Activated CD4-positive, alpha-beta T cell treated with anti-CD3 and anti-CD28 coated beads, Interleukin-2, amount 10 ng/mL, durations not matched to agents 24 days and 14 days (primary cell): ENCODE measurements at places on chromosomes 5 and 9. TPM values are rescaled to one million over a fixed set of nuclear protein-coding genes. Genes with fewer than 3 reads are reported as not detected.

GRCh38 chr5:145855763-145856267, 17.0 kb downstream of the GRXCR2 start:
- no peak for DNase-seq
- no peaks in the 10 kb centered on the region for H3K36me3 ChIP-seq
- H3K4me3 ChIP-seq = no peak overlapping the region

GRCh38 chr5:56029457-56029856, 34.7 kb upstream of the IL6ST start:
- H3K36me3 ChIP-seq = no peaks in the 10 kb centered on the region
- peaks cover 6% of the 10 kb centered on the region for H3K4me1 ChIP-seq
- H3K27ac ChIP-seq = no peak overlapping the region
- no peak overlapping the region for H3K4me3 ChIP-seq
- DNase-seq = no peak

DNA sequence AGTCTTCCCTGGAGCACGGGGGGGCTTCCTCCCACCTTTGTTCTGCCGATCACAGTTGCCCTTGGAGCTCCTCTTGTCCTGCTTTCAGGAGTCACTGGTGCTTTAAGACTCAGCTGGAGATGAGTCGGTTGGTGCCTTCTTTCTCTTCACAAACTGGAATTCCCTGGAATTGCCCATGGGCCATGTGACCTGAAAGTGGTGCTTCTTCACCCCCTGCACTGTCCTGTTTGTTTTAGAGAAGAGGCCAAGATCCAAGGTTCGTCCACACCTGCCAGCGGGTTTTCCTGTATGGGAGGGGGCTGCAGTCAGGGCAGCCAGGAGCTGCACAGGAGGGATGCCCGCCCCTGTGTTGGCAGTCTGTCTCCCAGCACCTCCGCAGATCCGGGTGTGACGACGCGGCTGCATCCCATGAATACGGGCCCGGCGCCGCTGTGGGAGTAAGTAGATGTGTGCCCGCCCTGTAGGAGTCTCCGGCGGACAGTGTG, 9.5 kb upstream of the MRPS2 start:
- no peak overlapping the region for H3K4me3 ChIP-seq
- no peaks in the 10 kb centered on the region for H3K36me3 ChIP-seq
- H3K4me1 ChIP-seq = no peaks in the 10 kb centered on the region
- no peaks in the 10 kb centered on the region for H3K27me3 ChIP-seq
- no peak overlapping the region for H3K27ac ChIP-seq

ZNG1C gene
- total RNA-seq = 35.6 and 36.2 TPM in 2 replicates

GRCh38 chr5:94627191-94627590, 8.7 kb downstream of the SLF1 start:
- H3K36me3 ChIP-seq = peaks cover 26% of the 10 kb centered on the region
- H3K4me3 ChIP-seq = no peak overlapping the region
- peaks cover 11% of the 10 kb centered on the region for H3K4me1 ChIP-seq
- no peak overlapping the region for H3K27ac ChIP-seq

ISL1 gene
- total RNA-seq = not detected in 2 replicates

- H3K4me3 ChIP-seq = no peak overlapping the region
- H3K27ac ChIP-seq = no peak overlapping the region
- no peaks in the 10 kb centered on the region for H3K36me3 ChIP-seq
- no peaks in the 10 kb centered on the region for H3K27me3 ChIP-seq
Measured at GRCh38 chr9:13758936-13759335, 479.4 kb upstream of the MPDZ start.

- DNase-seq = no peak
- no peak overlapping the region for H3K27ac ChIP-seq
- H3K27me3 ChIP-seq = peaks cover 3% of the 10 kb centered on the region
- H3K4me1 ChIP-seq = peaks cover 4% of the 10 kb centered on the region
- no peaks in the 10 kb centered on the region for H3K36me3 ChIP-seq
Measured at GRCh38 chr9:130781569-130781968, 53.5 kb upstream of the ABL1 start.

ITGA1 gene
- total RNA-seq = 1.6 and 2.2 TPM in 2 replicates

GRCh38 chr9:94663140-94663539, 23.8 kb upstream of the FBP1 start:
- no peaks in the 10 kb centered on the region for H3K4me1 ChIP-seq
- no peak overlapping the region for H3K27ac ChIP-seq
- H3K27me3 ChIP-seq = peaks cover 24% of the 10 kb centered on the region
- DNase-seq = no peak
- H3K36me3 ChIP-seq = no peaks in the 10 kb centered on the region
- no peak overlapping the region for H3K4me3 ChIP-seq

- H3K4me3 ChIP-seq = no peak overlapping the region
- H3K36me3 ChIP-seq = no peaks in the 10 kb centered on the region
- no peak overlapping the region for H3K27ac ChIP-seq
- H3K27me3 ChIP-seq = no peaks in the 10 kb centered on the region
- H3K4me1 ChIP-seq = no peaks in the 10 kb centered on the region
Measured at GRCh38 chr9:134432471-134432870, 106.2 kb downstream of the RXRA start.

SV2C gene
- total RNA-seq = not detected in 2 replicates

DNA sequence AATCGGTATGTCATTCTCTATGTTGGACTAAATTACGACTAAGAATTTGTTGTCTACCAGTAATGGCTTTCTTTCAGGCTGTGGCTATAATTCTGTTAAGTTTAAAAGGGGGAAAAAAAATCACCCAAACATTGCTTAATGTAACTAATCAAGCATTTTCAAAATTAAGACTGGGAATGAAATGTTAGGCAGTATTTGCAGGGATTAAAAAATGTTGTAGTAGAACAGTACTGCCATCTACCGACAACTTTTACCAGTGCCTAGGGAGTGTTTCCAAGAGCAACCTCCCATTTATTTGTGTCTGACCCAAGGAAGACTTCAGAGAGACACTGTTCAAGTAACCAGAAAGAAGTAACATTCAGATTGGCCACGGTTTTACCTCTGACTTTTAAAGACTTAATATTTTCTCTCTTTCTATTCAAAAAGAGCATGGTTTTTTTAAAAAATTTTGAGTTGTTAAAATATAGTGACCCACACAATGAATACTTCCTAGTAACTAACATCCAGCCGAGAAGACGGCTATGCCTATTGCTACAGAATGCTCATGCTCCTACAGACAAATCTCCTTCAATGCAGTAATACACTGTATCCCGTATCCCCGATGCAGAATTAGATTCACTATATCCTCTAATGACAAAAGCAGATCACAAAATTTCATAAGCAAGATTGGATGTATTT, 92.4 kb downstream of the ARL15 start:
- DNase-seq = peak; percentile 74
- H3K27ac ChIP-seq = no peak overlapping the region
- H3K4me3 ChIP-seq = no peak overlapping the region
- H3K36me3 ChIP-seq = no peaks in the 10 kb centered on the region
- H3K27me3 ChIP-seq = peaks cover 2% of the 10 kb centered on the region
- peaks cover 2% of the 10 kb centered on the region for H3K4me1 ChIP-seq

IL4 gene
- 20.5 and 21.2 TPM in 2 replicates for total RNA-seq

ORM1 gene
- not detected in 2 replicates for total RNA-seq

MUSK gene
- total RNA-seq = not detected in 2 replicates

PCDHA8 gene
- not detected in 2 replicates for total RNA-seq

RASGEF1C gene
- total RNA-seq = not detected in 2 replicates

SPINK4 gene
- total RNA-seq = not detected in 2 replicates

GRCh38 chr5:92402045-92402444, 1018.9 kb upstream of the ARRDC3 start:
- H3K4me1 ChIP-seq = no peaks in the 10 kb centered on the region
- H3K36me3 ChIP-seq = no peaks in the 10 kb centered on the region
- H3K27ac ChIP-seq = no peak overlapping the region
- no peak overlapping the region for H3K4me3 ChIP-seq
- DNase-seq = no peak

DNA sequence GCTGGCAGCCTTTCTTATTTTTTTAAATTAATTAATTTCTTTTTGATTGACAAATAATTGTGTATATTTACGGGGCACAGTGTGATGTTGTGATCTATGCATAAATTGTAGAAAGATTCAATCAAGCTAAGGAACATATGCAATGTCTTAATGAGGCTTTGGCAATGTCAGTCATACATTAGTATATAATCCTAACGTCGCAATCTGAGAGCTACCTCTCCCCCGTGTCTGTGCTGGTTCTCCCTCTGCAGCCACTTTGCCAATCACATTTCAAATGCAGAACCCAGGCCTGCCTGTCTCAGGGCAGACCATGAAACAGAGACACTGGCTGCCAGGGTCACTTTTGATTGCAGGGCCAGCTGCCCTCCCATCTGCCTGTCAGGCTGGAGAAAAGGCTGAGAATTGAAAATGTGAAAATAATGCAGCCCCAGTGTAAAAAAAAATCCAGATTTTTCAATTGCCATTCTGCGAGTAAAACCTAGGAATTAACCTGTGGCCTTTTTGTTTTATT, 56.3 kb downstream of the SLC24A2 start:
- H3K4me1 ChIP-seq = no peaks in the 10 kb centered on the region
- H3K4me3 ChIP-seq = no peak overlapping the region
- no peak overlapping the region for H3K27ac ChIP-seq
- no peak for DNase-seq
- no peaks in the 10 kb centered on the region for H3K36me3 ChIP-seq

- peaks cover 7% of the 10 kb centered on the region for H3K27me3 ChIP-seq
- H3K36me3 ChIP-seq = no peaks in the 10 kb centered on the region
- no peak overlapping the region for H3K27ac ChIP-seq
- H3K4me3 ChIP-seq = no peak overlapping the region
Measured at GRCh38 chr5:68547622-68548021, 332.1 kb downstream of the PIK3R1 start.
